Activated T-cell treated with anti-CD3 and anti-CD28 coated beads for 24 hours (primary cell): ENCODE measurements at places on chromosomes 7 and 10.

- DNase-seq, result no peak
These were observed 39.8 kb upstream of the GPR22 start for GRCh38 chr7:107430057-107430456.

DNA sequence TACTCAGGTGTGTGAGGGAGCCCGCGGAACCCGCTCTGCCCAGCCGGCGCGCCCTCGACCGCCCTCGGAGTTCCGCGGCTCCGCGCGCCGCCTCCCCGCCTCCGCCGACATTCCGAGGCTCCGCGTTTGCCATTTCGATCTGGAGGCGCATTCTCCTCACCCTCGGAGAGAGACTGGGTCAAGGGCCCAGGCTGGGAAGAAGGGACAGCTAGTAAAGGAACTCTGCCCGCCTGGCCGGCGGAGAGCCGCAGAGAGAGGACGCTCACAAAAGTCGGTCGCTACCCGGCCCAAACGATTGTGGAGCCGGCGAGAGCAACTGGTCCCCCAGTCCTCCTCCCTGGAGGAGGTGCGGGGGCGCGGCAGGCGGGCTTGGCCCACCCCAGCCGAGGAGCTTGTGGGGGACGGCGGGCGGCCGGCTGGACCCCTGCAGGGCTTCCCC lies 74.5 kb upstream of the LEP start:
- DNase-seq, result no peak

- no peak for DNase-seq
These were observed 888 bp downstream of the SLC18A2 start for GRCh38 chr10:117241541-117242462.

DNA sequence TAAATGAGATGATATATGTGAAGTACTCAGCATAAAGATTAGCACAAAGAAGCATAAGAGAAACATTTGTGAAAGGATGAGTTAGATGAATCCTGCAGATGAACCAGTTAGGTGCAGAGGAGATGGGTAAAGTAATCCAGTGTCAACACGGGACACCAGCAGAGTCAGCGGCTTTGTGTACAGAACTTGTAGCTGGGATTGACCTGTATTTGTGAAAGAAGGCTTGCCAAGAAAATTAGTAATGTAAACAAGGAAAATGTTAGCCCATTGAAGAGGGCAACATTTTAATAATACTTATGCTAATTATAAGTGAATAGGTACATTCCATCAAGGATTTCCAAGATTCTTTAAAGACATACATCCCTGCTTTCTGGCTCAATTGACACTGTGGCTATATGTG lies 255.7 kb downstream of the PTEN start:
- no peak for DNase-seq

GRCh38 chr10:7788639-7789286 lies 786 bp downstream of the ATP5F1C start:
- no peak for DNase-seq

DNA sequence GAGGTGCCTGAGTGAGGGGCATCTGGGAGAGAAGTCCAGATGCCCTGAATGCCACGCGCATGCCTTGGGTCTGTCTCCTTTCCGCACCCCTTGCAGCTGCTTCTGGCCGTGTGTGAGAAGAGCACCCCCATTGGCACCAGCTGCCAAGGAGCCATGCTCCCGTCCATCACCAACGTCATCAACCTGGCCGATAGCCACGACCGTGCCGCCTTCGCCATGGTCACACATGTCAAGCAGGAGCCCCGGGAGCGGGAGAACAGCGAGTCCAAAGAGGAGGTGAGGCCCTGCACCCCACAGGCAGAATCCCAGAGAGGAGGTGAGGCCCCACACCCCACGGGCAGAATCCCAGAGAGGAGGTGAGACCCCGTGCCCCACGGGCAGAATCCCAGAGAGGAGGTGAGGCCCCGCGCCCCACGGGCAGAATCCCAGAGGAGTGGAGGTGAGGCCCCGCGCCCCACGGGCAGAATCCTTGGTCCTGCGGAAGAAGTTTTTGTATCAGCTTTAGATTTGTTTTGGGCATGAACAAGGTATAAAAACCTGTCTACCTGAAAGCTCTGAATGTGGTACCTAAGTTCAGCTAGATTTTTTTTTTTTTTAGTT lies 91.8 kb downstream of the TRRAP start:
- DNase-seq, result no peak

DNA sequence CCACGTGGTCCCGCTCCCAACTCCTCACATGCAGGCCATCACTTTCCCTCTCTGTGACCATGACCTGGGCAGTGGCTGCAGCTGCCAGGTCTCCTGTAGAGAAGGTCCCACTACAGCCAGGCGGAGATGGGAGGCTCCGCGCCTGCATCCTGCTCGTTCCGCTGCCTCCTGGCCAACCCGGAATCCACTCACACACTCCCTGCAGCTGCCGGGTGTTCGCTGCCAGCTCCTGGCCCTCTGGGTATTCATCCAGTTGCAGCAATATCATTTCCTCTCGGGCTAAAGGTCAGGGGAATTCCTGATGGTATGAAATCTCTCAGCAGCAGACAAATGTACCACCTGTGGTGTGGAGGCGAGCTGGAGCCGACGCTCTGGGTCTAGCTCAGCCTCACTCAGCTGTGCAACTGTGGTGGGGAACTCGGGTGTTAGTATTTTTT lies 65.7 kb downstream of the TLL2 start:
- no peak for DNase-seq

GRCh38 chr10:120552262-120552661 lies 95.2 kb downstream of the PLPP4 start:
- no peak for DNase-seq

DNA sequence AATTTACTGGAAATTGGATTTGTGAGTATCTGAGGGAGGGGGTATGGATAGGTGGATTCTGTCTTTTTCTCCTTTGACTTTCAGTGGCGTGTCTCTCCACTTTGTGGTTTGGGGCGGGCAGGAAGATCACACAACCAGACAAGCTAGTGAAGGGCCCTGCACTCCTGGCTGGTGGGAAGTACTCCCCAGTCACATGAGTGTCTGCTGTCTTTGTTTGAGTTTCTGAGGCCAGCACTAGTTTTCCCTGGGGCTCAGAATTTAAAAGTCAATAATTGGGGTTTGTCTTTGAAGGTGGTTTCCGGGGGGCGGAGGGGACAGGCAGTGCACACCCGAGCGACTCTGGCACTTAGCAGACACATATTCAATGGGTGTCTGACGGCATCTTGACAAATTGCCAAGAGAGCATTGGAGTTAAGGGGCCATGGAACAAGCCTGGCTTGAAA lies 120.1 kb downstream of the WDFY4 start:
- no peak for DNase-seq

- DNase-seq, result no peak
These were observed 6.4 kb upstream of the ACBD5 start for GRCh38 chr10:27247006-27247405.

- no peak for DNase-seq
These were observed 1055.5 kb upstream of the GHITM start for GRCh38 chr10:83083831-83084230.

DNA sequence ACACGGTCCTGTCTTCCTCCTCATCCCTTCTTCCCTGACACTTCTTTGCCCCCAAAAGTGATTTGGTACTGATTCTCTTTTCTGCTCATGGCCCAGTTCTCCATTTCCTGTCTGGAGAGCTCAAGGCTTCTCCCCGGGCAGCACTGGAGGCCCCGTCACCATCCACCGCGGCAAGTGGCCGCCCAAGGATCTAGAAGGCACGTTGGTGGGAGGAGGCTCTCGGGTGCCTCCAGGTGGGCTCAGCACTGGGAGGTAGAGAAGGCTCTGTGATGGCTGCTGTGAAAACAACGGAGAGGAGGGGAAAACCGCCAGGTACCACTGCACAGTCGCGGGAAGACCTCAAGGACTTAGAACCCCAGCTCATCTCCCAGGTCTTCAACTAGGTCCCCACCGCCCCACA lies 134.4 kb downstream of the NEURL1 start:
- no peak for DNase-seq
